ENCODE measurements at places on chromosomes 13 and 19.

- DNase-seq = no peak
These were observed 183.9 kb downstream of the DCLK1 start for GRCh38 chr13:35947315-35947714.

DNA sequence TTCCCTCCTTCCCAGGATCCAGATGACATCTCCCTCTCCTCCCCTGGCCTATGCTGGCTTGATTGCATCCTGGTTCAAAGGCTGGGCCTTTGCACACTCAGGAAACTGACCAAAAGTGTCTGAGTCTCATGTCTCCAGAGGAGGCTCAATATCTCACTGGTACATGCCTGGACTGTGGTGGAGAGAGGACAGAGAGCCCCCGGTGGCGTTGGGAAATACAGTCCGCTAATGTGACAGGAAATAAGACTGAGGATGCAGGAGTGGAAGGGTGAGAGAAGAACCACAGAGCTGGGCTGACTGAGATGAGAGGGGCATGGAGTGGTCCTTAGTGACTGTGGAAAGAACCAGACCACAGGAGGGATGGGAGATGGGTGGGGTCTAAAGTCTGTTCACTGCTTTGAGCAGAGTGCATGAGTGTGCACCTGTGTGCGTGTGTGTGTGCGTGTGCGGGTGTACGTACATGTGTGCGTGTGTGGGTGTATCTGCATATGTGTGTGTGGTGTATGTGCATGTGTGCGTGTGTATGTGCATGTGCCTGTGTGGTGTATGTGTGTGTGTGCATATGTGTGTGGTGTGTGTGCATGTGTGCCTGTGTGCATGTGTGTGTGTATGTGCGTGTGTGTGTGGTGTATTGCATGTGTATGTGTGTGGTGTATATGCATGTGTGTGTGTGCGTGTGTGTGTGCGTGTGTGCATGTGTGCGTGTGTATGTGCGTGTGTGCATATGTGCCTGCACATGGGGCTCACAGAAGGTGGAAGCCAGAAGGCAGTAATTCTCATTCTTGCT lies 1.9 kb downstream of the SIGLEC5 start:
- no peak for DNase-seq

GRCh38 chr19:2037651-2038255 lies 13.3 kb downstream of the MKNK2 start:
- DNase-seq = no peak

GRCh38 chr19:15672580-15673175 lies at the start of gene CYP4F12:
TSS of gene CYP4F12 (plus strand) at chr19:15673087. CDS start at chr19:15673530, 443 bp downstream.
- DNase-seq = no peak

DNA sequence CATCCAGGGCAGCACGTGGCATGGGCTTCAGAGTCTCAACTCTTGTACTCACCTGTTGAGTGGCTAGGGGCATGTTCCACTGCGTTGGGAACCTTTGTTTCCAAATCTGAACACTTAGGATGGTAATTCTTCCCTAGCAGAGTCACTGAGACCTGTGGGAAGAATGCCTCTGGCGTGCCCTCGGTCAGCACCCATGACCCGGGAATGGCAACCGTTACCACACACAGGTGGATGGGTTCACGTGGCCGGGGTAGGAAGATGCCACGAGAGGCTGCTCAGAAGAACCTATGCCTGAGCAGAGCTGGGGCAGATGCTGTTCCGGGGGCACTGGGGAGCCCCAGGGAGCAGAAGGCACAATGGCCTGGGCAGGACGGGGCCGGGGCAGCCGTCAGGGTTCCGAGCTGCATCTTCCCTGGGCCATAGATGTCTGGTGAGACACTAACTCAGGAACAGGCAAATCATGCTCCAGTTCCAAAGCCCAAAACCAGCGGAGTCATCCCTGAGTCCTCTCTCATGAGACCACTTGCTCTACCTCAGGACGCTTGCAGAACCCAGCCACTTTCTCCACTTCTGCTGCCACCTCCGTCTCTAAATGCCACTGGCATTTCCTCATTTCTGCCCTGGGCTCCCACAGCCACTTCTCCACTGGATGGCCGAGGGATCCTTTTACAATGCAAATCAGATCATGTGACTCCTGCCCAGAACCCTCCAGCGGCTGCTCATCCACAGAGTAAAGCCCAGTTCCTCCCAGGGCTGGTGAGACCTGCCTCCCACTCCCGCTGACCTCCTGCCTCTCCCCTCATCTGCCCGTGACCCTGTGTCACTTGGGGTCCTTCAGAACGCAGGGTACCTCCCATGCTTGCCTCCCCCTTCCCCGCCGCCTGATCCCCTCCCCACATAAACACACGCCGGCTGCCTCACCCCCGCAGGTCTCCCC lies 36.7 kb downstream of the FAM124A start:
- no peak for DNase-seq

DNA sequence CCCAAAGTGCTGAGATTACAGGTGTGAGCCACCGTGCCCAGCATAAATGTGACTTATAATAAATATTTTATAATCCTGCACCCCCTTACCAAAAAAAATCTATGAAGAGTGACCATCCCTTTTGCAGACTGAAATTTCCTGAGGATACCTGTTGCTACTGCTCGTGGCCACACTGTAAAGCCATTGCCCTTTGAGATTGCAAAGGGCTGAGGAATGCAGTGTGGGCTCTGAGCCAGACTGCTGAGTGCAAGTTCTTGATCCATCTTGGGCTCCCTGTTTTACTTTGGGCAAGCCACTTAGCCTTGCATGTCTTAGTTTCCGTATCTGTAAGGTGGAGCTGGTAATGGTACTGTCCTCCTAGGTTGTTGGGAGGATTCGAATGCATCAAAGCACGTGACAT lies 23.4 kb downstream of the SIPA1L3 start:
- DNase-seq = no peak

DNA sequence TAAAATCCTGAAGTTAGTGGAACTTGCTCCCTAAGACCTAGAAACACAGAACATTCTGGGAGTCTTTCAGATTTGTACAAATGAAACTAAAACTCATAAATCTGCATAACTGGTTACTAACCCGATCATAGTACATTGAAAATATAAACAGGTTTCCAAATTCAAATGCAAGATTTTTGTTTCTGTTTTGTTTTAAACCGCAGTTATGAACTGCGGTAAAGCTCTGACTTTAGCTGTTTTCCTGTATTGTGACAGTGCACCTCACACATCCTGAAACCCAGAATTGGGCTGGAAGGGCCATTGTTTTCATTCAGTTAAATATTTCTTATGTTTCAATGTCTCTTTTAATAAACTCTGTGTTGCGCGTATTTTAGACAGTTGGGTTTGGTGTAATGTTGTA lies 204.7 kb downstream of the SHISA2 start:
- no peak for DNase-seq

- DNase-seq = no peak
These were observed 10.1 kb downstream of the ANO8 start for GRCh38 chr19:17324357-17325114.

GRCh38 chr19:1482361-1483130 lies 3.5 kb upstream of the C19orf25 start:
- no peak for DNase-seq

DNA sequence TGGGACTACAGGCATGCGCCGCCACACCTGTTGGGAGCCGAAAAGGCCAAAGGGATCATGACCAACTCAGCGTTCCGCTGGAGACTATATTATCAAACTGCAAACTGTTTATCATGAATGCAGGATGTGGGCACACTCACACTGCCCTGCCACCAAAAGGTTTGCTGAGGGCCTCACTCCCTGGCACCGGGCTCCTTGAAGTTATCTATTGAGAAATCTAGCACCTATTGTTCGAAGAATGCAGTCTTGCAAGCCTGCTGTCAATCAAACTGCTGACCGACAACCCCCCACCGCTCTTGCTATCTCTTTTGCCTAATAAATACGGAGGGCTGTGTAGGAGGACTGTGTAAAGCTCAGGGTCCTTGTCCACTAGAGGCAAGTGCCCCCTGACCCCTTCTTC lies 5.2 kb upstream of the ZNF836 start:
- no peak for DNase-seq

GRCh38 chr13:33531484-33531883 lies 245.9 kb upstream of the STARD13 start:
- no peak for DNase-seq

- DNase-seq = no peak
These were observed 16.9 kb downstream of the CBY2 start for GRCh38 chr13:45718992-45719391.

Data from stimulated activated CD4-positive, alpha-beta T cell treated with anti-CD3 and anti-CD28 coated beads, Interleukin-1b, Interleukin-23, amount 100 ng/mL, for 1 hour (primary cell).